ENCODE measurements at places on chromosomes 1 and 21.

DNA sequence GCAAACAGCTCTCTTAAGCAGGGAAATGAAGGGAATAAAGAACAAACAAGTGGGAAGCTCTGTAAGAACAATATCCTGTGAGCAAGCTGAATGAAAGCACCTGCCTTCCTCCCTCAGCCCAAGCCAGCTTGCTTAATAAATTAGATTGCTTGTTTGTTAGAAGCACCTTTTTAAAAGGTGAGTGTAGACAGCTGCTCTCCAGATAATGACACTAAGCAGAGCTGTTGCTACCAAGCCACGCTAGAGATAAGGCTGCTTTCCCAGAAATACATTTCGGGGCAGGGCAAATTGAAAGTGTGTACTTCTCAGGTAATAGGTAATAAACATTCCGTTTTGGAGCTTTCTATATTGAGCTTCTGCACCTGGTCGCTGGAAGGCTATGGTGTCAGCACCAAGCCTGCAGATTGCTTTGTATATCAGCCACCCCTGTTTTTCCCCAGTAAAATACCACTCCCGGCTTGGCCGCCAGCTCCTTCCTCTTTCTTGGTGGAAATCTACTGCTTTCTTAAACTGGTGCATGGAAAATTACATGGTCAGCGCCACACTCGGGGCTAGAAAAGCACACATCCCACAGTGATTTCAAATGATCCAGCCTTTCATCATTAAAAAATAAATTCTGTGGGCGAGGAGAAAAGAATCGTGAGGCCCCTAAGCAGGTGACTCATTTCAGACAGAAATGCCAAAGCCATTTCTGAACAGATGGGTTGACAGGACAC is 151.3 kb downstream of the ETS2 start:
- DNase-seq: no peak

- DNase-seq: no peak
Observed at GRCh38 chr1:117636637-117637425, 31.0 kb downstream of the TENT5C start.

GRCh38 chr1:163509114-163509513 is 187.4 kb downstream of the NUF2 start:
- DNase-seq: no peak

DNA sequence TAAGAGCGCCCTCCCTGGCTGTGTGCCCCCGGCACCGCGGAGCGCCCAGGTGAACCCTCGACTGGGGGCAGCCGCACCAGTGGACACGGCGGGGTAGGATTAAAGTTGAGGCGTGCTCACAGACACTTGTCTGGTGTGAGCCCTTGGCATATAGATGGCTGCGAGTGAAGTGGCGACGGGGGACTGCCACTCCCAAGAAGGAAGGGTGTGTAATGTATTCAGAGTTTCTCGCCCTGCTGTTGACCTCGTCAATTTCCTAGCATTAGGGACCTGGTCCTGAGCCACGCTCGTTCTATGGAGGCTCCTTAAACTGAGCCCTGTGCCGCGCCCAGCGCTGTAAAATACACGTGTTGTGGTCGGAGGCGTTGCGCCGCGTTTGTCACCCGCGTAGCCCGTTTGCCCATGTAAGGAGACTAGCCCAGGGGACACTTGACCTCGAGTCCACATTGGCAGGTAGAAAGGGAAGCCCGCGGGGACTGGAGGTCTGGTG is 554 bp downstream of the EVA1C start:
- DNase-seq: peak; percentile 58

GRCh38 chr1:205211839-205212536 is 486 bp upstream of the DSTYK start:
- DNase-seq: no peak

DNA sequence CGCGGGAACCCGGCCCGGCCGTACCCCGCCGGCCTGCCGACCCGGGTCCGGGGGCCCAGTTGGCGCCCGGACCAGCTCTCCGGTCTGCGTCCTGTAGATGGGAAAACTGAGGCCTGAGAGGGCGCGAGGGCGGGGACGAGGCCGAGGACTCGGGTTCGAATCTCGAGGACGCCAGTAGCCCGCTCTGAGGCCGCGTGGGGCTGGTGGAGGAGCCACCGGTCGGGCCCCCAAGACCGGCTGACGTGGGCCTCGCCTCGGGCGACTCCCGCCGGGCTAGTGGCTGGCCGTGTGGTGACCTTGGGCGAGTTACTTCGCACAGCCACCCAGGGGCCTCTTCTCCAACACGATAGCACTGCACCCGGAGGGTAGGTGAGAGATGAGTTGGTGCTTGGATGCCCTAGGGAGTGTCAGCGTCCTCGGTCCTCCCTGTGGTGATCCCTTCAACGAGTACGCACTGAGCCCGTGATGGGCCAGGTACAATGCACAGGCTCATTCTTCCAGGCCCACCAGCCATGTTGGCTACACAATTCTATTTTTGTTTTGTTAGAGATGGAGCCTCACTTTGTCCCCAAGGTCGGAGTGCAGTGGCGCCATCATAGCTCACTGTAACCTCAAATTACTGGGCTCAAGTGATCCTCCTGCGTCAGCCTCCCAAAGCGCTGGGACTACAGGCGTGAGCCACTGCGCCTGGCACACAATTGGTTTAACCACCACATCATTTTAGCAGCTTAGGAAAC is 404 bp upstream of the SCMH1 start:
- peak; percentile 44 for DNase-seq

- DNase-seq: no peak
Observed at GRCh38 chr1:5493851-5494311, 498.3 kb downstream of the NPHP4 start.

Data from ureter (tissue), 1 donor.